ENCODE measurements at places on chromosomes 16 and 17. TPM values are rescaled to one million over a fixed set of nuclear protein-coding genes. Genes with fewer than 3 reads are reported as not detected.

Gene ALDH3A1
- 958 TPM for total RNA-seq

Gene LRRC37A
- 0.51 TPM for total RNA-seq

Gene MYH4
- total RNA-seq: not detected

Gene GPR139
- not detected for total RNA-seq

Gene CFAP119
- total RNA-seq: 9.9 TPM

Gene CTRL
- total RNA-seq: 1.8 TPM

Gene FBXL19
- 22.2 TPM for total RNA-seq

Gene TNK1
- total RNA-seq: 1.3 TPM

Gene CPHXL2
- total RNA-seq: not detected

Gene IL17C
- not detected for total RNA-seq

Gene RNF227
- total RNA-seq: 1.6 TPM

Data from A549 treated with CORT108297 at 1 μM for 4 hours (cell line).